Natural killer cell (primary cell): ENCODE measurements at places on chromosomes 16 and 17. TPM values are rescaled to one million over a fixed set of nuclear protein-coding genes. Genes with fewer than 3 reads are reported as not detected.

Gene MYO18A
- 110 TPM for total RNA-seq

DNA sequence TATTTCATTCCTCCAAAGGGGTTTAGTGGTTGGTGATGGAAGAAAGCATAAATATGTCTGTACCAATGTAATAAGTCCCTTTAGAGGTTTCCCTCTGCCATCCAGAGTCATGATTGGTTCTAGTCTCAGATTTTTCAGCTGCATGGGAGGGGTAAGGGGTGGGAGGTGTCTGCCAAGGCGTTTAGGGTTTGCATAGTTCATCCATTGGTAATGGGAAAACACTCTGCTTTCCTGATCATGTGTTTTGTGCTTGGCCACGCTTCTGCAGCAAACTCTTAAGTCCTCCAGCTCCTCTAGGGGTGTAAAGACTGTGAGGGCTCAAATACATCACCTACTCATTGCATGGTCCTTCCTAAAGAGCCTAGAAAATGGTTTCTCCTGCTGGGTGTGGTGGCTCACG lies 29.8 kb downstream of the LIG3 start:
- DNase-seq: no peak

GRCh38 chr16:56012482-56012811 lies 137.3 kb upstream of the CES5A start:
- DNase-seq: no peak

- DNase-seq: peak; percentile 56
Measured at GRCh38 chr16:88534638-88535190, 35.5 kb upstream of the ZC3H18 start.

GRCh38 chr17:36937959-36938565 lies 787 bp downstream of the LHX1 start:
- peak; percentile 55 for DNase-seq

DNA sequence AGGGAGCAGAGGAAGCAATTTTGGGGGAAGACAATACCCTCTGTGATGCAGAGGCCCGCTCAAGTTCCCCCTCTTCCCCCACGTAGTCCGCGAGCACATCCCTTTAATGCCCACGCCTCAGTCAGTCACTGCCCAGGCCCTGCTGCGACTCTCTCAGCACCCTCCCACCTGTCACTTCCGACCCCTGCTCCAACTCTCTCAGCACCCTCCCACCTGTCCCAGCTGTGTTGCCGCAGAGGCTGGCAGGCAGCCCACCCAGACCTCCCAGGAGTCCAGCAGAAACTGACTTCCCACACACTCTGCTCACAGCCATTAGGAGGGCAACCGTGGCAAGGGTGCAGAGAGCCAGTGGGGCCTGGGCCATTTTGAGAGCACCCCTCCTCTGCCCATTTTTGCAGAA lies 92.7 kb downstream of the WSCD1 start:
- DNase-seq: no peak
